ENCODE measurements at places on chromosomes 16 and 17.

DNA sequence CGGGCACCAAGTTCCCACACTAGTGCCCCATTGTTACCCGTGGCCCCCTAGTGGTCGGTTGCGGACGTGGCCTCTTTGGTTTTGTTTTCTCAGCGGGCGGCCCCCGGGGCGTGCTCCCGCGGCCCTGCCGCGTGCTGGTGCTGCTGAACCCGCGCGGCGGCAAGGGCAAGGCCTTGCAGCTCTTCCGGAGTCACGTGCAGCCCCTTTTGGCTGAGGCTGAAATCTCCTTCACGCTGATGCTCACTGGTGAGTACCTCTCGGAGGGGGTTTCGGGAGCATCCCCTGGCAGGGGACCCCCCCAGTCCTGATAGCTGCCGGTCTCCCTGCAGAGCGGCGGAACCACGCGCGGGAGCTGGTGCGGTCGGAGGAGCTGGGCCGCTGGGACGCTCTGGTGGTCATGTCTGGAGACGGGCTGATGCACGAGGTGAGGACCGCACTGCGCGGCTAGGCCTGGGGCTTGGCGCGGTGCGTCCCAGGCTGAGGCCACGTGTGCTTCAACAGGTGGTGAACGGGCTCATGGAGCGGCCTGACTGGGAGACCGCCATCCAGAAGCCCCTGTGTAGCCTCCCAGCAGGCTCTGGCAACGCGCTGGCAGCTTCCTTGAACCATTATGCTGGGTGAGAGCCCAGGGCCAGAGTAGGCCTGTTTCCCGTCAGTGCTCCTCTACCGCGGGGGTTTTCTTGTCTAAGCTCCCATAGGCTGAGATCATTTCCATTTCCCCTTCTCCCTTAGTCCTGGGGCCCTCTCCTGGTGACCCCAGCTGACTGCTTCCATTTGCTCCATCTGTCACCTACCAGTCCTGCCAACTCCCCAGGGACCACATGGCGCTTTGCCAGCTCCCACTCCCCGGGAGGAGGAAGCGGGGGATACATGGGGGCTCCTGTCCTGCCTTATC, 1.7 kb downstream of the SPHK1 start:
- DNase-seq, result peak; percentile 84

DNA sequence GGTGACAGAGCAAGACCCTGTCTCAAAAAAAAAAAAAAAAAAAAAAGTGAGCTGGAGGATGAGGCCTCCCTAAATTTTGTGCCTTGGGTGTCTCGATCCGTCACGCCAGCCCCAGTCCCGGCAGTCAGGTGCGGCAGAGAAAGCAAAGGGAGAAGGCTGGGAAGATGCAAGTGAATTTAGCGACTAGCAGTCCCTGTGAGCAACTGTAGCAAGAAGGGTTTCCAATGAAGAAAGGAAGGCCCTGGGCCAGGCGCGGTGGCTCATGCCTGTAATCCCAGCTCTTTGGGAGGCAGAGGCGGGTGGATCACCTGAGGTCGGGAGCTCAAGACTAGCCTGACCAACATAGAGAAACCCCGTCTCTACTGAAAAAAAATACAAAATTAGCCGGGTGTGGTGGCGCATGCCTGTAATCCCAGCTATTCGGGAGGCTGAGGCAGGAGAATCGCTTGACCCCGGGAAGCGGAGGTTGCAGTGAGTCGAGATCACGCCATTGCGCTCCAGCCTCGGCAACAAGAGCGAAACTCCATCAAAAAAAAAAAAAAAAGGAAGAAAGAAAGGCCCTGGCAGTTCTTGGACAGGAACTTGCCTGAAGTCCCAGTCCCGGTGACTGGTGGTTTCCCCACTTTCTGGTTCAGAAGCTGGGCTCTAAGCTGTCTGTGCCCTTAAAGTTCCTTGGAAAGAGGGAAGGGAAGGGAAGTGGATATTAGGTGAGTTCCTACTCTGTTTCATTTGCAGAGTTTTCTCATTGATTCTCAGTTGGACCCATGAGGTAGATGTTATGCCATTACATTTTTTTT, 1.8 kb upstream of the QPRT start:
- no peak for DNase-seq

DNA sequence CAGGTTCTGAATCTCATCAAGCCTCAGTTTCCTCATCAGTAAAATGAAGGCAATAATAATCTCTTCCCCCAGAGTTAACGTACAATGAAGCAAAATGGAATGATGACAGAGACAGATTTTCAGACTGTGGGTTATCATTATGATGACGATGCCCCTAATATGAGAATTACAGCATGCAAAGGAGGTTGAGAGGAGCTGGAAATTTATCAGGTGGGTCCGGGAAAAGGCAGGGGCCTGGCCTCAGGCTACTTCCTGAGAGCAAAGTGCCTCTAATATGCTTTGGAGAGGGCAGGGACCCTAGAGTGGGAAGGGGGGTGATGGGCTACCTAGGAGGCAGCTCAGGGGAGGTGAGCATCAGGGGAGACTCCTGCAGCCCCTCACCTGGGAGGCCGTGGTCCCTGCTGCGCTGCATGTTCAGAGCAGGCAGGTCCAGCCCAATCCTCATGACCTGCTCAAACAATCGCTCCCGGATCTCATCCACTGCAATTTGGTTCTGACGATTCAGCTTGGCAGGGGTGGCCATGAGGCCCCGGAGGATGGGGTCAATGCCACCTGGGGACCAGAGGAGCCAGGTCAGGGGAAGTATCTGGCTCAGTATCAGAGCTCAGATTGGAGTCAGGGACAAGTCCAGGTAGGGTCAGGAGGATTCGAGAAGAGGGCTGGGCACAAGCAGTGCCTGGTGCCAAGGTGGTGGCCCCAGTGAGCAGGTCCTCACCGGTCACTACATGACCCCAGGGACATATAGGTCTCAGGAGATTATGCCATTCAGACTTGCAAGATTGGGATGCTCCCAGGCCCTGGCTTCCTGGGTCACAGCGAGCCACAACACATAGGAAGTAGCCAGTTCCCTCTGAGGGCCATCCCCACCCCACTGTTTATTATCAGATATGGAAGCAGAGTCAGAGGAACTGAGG, 8.1 kb downstream of the MPO start:
- DNase-seq, result no peak

- DNase-seq, result no peak
Measured at GRCh38 chr16:28820016-28820415, 2.8 kb upstream of the ATXN2L start.

- DNase-seq, result peak; percentile 67
Measured at GRCh38 chr17:9330141-9330540, 245.5 kb downstream of the STX8 start.

DNA sequence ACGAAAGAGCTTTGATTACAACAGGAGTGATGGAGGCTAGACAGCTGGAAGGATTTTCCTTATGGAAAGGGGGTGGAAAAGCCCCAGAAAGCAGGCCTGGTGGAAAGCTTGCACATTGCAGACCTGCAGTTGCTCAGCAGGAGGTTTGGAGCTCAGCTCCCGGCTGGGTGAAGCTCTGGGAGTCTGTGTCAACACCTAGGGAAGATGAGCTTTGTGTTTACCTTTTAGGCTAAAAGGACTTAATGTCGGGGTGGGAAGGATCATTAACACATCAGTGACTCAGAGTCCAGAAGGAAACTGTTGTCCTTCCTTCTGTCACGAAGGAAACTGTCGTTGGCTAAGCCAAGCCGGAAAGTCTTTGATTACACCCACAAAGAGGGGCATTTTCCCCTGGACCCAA, 48.2 kb downstream of the RAP1GAP2 start:
- DNase-seq, result peak; percentile 53

- no peak for DNase-seq
Measured at GRCh38 chr17:48014595-48015111, 22.9 kb downstream of the COPZ2 start.

GRCh38 chr16:88561485-88562359, 8.5 kb upstream of the ZC3H18 start:
- peak; percentile 73 for DNase-seq

DNA sequence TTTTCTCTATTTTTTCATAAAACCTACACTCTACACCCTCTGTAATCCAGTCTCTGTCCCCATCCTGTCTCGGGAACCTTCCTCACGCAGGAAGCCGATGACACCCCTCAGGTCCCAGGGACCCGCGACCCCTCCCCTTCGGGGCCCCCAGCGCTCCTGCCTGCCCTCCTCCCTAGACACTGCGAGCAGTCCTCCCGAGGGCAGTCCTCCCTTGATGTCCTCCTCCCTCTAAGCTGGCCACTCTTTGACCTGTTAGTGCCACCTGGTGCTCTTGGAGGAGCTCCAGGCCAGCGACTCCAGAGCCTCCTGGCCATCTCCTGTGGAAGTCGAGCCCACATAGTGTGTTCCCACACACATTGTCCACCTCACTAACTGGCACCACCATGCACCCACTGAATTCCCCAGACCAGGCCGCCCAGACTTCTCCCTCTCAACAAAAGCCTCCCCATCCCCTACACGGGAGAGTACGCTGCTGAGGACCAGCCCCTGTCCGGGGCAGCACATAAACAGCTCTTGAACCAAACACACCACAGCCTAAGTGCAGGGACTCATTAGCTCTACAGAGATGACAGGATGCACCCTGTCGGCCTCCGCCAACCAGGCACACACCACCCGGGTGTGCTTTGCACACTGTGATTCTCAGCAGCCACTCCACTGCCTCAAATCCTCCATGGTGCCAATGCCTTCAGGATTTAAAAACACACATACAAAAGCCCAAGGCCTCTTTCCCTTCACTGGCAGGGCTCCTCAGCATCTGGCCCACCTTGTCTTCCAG, 9.3 kb downstream of the OSBPL7 start:
- no peak for DNase-seq

DNA sequence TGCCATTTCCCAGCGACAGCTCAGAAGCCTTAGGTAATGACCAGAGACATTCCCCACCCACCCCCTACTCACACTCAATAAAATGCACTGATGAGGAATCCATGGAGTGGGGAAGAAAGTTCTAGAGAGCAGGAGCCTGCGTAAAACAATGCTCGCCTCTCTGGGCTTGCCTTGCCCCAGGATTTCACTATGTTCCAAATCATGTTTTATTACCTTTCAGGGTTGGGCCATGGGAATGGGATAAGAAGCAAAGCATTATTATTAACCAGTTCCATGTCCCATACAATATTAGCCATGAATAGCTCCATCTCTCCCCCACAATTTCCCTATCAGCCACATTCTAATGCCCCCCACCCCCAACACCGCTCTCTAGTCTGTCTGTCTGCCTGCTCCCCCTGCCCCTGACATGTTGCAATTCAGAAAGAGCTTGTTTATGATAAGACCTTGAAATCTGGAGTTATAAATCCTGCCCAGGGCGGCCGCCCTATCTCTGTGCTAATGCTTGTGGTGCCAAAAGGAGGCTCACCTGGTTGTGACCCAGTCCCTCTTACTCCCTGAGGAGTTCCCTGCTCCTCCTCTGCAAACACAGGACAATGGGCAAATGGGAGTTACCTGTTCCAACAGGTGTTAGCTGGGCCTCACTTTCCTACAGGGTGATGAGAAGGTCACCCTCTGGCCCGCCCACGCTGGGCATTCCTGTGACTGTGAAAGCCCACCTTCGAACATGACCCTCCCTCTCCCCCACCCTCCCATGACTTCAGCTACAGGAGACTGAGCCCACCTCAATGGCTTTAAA, 28.0 kb upstream of the DDX52 start:
- no peak for DNase-seq

DNA sequence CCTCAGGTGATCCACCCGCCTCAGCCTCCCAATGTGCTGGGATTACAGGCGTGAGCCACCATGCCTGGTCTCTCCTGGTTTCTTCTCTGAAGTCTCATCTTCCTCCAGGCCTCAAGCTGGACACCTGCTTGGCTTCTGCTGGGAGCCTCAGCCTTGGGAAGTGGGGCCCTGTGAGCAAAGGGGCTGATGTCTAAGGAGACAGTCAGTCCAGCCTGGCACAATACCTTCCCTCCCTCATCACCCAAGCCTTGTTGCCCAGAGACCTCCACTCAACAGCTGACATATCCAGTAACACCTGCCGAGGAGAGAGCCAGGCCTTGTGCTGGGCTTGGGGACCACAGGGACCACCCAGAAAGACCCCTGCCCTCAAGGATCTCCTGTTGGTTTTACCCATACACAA, 251.6 kb downstream of the GSG1L start:
- DNase-seq, result no peak

GRCh38 chr16:23786964-23787561, 32.2 kb downstream of the CHP2 start:
- peak; percentile 57 for DNase-seq
